ENCODE measurements at places on chromosomes 4 and X.

DNA sequence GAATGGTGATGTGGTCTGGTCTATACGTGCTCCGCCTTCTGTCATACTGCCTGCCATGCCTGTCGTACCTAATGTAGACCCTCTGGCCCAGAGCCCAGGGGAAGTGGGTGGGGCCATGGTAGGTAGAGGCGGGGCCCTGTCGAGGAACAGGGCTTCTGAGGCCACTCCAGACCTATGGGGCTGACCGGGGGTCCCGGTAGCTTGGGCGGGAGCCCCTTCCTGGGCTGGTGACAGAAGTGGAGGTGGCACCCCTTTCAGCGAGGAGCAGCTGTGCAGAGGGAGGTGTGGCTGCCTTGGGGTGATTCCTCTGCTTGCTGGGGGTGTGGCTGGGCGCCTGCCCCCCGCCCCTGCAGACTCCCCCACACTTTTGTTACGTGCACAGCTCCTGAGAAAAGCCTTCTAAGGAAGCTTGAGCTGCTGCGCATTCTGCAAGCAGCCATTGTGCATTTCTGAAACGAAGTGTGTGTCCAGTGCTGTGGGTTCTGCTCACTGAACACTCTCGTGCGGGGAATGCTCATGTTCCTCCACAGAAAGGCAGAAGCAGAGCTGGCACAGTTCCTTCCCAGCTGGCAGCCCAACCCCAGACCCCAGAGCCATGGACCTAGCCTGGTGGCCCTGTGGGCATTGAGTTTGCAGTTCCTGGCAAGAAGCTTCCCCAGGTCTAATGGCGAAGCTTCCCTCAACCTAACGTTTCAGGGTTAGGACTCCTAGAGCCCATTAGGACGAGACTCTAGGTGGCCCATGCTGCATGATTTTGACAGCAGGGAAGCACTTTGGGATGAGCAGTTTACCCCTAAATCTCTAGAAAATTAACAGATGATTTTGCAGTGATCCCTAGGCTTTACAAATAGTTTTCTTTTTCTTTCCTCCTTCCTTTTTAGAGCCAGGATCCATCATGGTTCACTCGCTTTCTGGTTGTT lies 72.7 kb upstream of the HGFAC start:
- DNase-seq, result no peak

DNA sequence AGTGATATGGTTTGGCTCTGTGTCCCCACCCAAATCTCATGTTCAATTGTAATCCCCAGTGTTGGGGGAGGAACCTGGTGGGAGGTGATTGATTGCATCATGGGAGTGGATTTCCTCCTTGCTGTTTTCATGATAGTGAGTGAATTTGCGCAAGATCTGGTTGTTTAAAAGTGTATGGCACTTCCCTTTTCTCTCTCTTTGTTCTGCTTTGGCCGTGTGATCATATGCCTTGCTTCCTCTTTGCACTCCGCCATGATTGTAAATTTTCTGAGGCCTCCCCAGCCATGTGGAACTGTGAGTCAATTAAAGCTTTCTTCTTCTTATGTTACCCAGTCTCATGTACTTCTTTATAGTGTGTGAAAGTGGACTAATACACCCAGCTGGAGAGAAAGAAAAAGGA lies 113.0 kb upstream of the AADAT start:
- no peak for DNase-seq

DNA sequence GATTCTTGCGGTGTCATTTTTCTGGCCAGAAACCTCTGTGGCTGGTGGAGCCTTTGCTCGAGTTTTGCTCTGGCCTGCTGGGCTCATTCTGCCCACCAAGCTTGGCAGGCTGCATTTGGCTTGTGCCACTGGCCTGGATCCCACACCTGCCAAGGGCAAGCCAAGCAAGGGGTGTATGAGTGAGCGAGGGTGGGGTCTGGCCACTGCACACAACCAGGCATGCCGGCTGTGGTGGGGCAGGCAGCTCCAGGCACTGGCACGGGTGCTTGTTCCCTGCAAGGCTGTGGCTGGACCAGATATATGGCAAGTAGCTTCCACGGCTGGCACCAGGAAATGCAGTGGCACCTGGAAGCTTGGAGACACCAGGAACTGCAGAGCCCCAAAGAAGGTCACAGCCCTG lies 68.6 kb upstream of the PPP3CA start:
- DNase-seq, result no peak

DNA sequence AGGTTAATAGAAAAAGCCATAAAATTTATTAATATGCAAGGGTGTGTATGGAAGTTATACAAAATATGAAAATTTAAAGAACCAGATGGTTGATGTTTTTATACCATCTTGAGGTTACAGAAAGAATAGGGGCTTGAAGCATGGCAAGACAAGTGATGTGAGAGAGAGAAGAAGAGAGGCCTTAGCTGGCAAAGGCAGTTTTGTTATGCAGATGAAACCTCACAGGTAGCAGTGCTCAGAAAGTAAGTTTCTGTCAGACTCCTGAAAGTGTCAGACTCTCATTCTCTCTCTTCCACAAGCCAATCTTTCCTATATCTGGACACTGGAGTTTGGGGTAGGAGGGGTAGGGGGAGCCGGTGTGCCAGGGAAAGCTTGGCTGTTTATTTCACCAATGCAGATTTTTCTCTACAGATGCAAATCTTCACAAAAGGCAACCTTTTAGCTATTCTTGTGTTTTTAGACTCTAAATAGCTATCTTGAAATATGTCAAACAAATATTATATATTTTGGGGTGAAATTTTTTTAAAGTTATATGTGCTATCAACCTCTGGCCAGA lies 124.5 kb downstream of the CFAP299 start:
- no peak for DNase-seq

DNA sequence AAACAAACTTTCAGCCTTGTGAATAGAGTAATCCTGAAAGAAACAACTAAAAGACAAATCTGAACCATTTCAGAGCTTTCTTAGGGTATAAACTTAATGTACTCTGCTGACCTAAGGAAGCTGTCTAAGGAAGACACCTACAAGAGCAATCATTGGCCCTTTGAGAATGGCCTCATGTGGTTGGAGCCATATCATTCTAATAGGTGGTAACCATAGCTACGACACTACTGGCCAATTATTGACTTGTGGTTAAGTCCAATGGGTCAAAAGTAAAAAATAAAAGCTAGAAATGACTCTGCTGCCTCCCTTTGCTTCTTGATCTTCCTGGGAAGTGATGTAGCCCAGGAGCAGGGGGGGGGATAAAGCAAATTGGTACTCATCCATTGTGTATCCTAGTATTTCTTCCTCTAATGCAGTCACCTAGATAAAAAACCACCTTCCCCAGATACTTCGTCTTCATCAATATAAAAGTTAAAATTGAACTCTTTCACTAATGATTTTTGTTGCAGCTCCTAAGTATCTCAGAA lies 547.0 kb downstream of the ARAP2 start:
- DNase-seq, result no peak

DNA sequence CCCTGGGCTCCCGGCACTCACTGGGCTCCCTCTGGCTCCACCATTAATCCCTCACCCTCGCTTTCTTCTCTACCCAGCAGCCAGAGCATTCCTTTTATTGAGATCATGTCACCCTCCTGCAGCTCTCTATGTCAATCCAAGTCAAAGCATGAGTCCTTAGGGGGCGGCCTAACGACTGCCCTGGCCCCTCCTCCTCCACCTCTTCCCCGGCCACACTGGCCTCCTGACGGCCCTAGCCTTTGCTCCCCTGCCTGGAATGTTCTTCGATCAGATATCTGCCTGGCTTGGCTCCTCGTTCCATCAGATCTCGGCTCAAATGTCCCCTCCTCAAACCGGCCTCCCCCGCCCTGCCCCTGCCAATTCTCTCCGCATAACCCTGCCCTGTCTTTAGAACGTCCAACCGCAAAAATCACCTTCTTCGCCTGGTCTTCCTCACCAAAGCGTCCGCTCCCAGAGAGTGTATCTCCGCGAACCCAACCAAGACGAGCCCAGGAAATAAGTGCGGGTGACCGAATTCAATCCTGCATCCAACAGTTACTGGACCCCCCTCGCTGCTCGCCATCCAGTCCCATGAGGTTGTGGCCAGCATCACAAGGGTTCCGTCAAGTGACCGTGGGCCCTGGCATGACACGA lies 722 bp upstream of the PNCK start:
- no peak for DNase-seq

- no peak for DNase-seq
These were observed 61.7 kb downstream of the HADH start for GRCh38 chr4:108051343-108051742.

- no peak for DNase-seq
These were observed 82.0 kb downstream of the WWC2 start for GRCh38 chr4:183181081-183181480.

GRCh38 chr4:94944726-94945125 lies 187.0 kb downstream of the BMPR1B start:
- no peak for DNase-seq

GRCh38 chr4:141713185-141713584 lies 76.8 kb downstream of the IL15 start:
- DNase-seq, result no peak

GRCh38 chr4:8010618-8011017 lies 71.0 kb upstream of the AFAP1 start:
- no peak for DNase-seq

Measured in stimulated activated CD4-positive, alpha-beta T cell treated with anti-CD3 and anti-CD28 coated beads, Interleukin-2, amount 100 ng/mL, for 4 hours (primary cell).